ENCODE measurements at places on chromosomes 16 and 17. TPM values are rescaled to one million over a fixed set of nuclear protein-coding genes. Genes with fewer than 3 reads are reported as not detected.

CD300H gene
- not detected for polyA plus RNA-seq

GRCh38 chr17:56798916-56799315, 34.8 kb downstream of the C17orf67 start:
- H3K4me1 ChIP-seq, result no peaks in the 10 kb centered on the region
- H3K36me3 ChIP-seq, result no peaks in the 10 kb centered on the region

RAB26 gene
- polyA plus RNA-seq, result 0.30 TPM

GRCh38 chr16:51508490-51509212, 357.6 kb upstream of the SALL1 start:
- no peaks in the 10 kb centered on the region for H3K36me3 ChIP-seq
- no peaks in the 10 kb centered on the region for H3K4me1 ChIP-seq
- no peak overlapping the region for H3K27ac ChIP-seq
- DNase-seq, result peak; percentile 69
- H3K27me3 ChIP-seq, result no peaks in the 10 kb centered on the region

- no peaks in the 10 kb centered on the region for H3K4me1 ChIP-seq
- H3K27me3 ChIP-seq, result no peaks in the 10 kb centered on the region
- no peak for DNase-seq
- H3K36me3 ChIP-seq, result no peaks in the 10 kb centered on the region
These were observed 450.0 kb downstream of the NPIPA7 start for GRCh38 chr16:16828913-16829398.
